ENCODE measurements at places on chromosomes 5 and 9. TPM values are rescaled to one million over a fixed set of nuclear protein-coding genes. Genes with fewer than 3 reads are reported as not detected.

GRCh38 chr5:68287976-68288706, 72.6 kb downstream of the PIK3R1 start:
- H3K4me3 ChIP-seq = peak overlapping the region; percentile 84
- no peaks in the 10 kb centered on the region for H3K27me3 ChIP-seq
- H3K36me3 ChIP-seq = peaks cover 28% of the 10 kb centered on the region
- peaks cover 86% of the 10 kb centered on the region for H3K4me1 ChIP-seq
- peak; percentile 63 for DNase-seq

DNA sequence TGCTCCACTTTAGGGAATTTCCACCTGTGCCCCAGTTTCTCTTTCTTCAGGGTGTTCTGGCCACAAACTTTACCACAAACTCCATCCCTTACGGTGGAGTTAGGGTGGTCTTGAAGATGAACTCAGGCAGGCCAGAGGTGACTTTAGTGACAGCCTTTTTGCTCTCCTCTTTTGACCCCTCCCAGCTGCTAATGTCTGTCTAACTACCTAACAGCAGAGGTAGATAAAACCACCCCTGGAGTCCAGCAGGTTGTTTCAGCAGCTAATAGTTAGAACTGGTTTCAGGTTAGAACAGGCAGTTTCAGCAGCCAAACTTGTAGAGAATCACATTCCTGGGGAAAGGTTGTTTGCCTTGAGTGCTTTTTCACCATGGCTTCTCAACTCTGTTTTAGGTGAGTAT, 971.3 kb upstream of the CDH18 start:
- no peaks in the 10 kb centered on the region for H3K27me3 ChIP-seq
- H3K36me3 ChIP-seq = no peaks in the 10 kb centered on the region
- DNase-seq = no peak
- no peak overlapping the region for H3K27ac ChIP-seq
- H3K4me1 ChIP-seq = no peaks in the 10 kb centered on the region

GRCh38 chr9:112015149-112015548, 118.5 kb downstream of the UGCG start:
- no peak for DNase-seq
- no peaks in the 10 kb centered on the region for H3K36me3 ChIP-seq
- H3K27ac ChIP-seq = no peak overlapping the region

GRCh38 chr9:18238752-18239447, 235.1 kb upstream of the ADAMTSL1 start:
- no peak overlapping the region for H3K27ac ChIP-seq
- DNase-seq = no peak
- peaks cover 5% of the 10 kb centered on the region for H3K27me3 ChIP-seq
- no peaks in the 10 kb centered on the region for H3K36me3 ChIP-seq

Gene FBP2
- not detected for total RNA-seq
